HT-29 (cell line): ENCODE measurements at places on chromosomes 1 and 21.

DNA sequence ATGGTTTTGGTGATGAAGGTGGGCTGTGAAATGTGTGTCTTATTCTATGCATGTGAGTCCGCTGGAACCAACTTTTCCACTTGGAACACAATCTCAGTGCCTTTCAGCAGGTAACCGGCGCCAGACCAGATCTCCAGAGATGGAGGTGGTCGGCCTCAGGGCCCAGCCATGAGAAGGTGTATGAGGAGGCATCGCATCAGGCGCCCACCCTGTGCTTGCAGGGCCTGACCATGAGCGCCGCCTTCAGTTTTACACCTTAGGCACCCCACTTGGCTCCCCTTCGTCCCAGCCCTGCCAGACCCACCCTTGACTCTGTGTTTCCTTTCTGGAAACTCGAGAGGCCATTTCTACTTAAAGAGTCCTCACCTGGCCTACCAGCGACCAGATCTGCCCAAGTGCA is 48.6 kb upstream of the ATF3 start:
- no peak for DNase-seq

DNA sequence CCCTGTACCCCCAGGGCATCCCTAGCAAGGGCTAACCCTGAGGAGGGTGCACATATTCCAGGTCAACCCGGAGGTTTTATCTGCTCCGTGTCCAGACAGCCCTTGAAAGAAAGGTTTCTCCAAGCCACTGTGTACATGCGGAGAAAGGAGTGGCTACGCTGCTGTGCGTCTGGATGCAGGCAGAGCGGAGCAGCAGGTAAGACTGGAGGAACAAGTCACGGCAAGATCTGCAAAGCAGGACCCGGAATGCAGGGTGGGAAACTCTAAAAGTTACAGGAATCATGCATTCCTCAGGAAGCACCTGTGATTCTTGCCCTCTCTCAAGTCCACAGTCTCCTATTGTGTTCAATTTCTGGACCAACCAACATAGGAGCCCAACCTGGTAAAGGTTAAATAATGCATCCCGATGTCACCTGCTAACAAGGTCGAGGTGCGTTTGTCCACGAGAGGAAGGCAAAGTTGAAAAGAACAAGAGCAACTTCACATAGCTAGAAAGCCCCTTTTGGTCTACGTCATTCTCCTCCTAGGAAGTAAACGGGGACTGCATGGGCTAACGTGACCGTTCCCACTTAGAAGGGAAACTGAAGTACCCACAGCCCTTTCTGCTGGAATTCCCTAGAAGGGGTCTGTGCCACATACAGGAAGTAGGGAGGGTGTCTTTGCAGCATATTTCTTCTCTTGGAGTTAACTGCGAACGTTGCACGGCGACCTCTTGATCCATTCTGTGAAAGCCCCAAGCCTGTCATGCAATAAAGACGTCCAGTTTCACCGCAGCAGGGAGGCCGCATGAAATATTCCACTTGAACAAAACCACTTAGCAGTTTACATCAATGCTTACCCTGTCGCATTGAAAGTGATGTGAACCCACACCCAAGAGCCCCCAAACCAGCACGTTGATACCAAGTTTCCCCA is 5.8 kb downstream of the TIAM1 start:
- no peak for DNase-seq

- DNase-seq, result no peak
Measured at GRCh38 chr1:169137357-169137756, 30.9 kb downstream of the ATP1B1 start.

DNA sequence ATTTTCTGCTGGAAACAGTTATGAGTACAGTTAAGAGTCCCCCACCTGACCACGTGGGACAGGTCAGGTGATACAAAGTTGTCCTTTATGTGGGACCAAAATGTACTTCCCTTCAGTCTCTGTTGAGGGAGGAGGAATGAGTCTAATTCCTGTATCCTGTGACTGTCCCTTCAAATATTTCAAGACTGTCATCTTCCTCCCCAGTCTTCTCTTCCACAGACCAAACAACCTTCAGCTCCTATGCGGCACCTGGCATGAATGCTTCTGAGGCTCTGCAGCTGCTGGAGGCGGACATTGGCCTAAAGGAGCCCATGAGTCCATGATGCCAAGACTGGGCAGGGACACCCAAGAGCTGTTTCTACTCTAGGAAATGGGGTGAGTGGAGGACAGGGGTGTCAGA is 72.1 kb upstream of the SIM2 start:
- DNase-seq, result no peak
